ENCODE measurements at places on chromosomes 7 and 10.

DNA sequence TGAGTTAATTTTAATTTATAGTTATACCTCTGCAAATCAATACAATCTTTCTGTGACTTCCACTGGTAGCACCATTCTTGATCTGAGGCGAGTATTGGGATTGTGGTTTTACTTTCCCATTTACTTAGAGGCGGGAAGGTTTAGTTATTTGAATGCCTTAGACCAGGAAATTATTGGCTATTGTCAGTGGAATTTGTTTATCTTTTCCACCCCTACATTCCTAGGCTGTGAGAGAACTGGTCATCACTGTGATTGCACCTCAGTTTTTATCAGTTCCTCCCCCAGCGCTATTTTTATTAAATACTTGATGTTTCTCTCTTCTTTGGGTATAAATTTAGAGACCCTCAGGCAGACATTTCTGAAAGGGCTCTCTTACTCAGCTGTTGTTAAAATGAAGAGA is 29.9 kb downstream of the CDK14 start:
- no peak for DNase-seq

- DNase-seq: no peak
These were observed 22.6 kb downstream of the SGPL1 start for GRCh38 chr10:70838270-70838805.

GRCh38 chr7:6545398-6546126 is 5.7 kb downstream of the GRID2IP start:
- DNase-seq: no peak

GRCh38 chr10:15436696-15437095 is 65.6 kb upstream of the FAM171A1 start:
- DNase-seq: no peak

GRCh38 chr7:45147858-45148652 is 9.5 kb upstream of the RAMP3 start:
- DNase-seq: no peak

DNA sequence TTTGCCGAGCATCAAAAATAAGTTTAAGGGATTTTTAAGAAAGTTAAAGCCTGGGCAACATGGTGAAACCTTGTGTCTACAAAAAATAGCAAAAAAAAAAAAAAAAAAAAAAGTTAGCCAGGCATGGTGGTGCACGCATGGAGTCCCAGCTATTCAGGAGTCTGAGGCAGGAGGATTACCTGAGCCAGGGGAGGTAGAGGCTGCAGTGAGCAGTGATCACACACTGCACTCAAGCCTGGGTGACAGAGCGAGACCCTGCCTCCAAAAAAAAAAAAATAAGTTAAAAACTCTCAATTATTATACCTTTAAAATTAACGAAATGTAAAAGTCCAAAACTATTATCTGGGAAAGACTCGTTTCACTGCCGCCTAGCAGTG is 35.0 kb upstream of the DAGLB start:
- DNase-seq: no peak

DNA sequence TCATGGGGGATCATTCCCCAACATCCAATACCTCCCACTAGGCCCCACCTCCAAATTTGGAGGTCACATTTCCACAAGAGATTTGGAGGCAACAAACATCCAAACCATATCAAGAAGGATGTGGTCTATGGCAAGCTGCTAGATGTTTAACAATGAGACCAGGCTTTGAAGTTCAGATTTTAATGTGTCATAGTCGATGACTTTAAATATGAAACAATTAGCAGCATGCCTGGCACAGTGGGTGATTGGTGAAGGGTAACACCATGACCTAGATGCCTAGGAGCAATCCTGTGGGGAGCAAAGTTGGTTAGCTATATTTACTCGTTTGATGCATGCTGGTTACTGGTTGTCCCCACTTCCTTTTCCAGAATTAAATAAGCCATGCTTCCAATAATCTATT is 356.4 kb upstream of the VWC2 start:
- DNase-seq: no peak

- peak; percentile 24 for DNase-seq
These were observed 174.7 kb downstream of the HERPUD2 start for GRCh38 chr7:35519971-35520809.

DNA sequence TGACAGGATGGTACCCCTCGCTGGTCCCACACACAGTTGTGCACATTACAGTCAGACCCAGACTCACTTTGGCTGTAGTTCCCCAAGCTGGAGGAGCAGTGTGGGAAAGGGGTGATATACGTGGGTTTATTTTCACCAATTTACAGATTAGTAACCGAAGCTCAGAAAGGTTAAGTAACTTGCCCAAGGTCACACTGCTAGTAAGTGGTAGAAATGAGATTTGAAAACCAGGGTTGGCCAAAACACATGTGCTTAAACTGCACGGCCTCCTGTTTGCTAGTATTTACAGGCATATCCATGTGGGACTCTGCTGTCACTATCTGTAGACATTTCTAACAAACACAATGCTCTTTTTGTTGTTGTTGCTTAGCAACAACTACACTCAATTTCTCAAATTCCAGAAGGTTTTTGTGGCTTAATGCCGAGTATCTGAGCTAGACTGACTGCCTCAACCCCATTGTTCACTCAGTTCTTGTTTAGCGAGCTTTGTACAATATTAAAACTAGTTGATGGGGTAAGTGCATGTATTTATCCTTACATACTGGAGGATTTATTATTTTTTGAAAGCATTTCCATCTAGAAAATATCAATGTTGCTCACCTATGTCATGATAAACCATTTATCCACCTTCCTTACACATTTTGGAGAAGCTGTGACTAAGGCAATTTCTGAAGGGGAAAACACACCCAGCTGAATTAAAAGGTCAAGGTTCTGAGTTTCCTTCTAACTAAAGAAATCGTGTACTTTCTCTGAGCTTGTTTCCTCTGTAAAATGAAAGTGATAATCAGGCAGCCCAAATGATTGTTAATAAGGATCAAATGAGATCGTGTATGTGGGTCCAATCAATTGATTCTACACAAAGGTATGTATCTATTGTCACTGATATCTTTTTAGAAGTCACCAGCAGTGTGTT is 5.3 kb upstream of the TMEM139 start:
- no peak for DNase-seq

DNA sequence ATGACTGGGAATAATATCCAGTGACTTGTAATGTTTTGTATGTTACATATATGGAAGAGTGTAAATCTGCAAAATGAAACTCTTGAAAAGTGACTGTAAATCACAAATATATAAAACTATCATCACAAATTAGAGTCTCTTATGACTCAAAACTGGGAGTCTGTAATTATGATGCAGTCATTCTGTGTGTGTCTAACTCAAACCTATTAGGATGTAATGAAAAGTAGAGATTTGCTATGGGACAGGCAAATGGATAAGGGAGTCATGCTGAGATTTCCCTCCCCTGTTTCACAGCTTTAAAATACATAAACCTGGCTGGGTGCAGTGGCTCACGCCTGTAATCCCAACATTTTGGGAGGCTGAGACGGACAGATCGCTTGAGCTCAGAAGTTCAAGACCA is 8.6 kb upstream of the HKDC1 start:
- no peak for DNase-seq

DNA sequence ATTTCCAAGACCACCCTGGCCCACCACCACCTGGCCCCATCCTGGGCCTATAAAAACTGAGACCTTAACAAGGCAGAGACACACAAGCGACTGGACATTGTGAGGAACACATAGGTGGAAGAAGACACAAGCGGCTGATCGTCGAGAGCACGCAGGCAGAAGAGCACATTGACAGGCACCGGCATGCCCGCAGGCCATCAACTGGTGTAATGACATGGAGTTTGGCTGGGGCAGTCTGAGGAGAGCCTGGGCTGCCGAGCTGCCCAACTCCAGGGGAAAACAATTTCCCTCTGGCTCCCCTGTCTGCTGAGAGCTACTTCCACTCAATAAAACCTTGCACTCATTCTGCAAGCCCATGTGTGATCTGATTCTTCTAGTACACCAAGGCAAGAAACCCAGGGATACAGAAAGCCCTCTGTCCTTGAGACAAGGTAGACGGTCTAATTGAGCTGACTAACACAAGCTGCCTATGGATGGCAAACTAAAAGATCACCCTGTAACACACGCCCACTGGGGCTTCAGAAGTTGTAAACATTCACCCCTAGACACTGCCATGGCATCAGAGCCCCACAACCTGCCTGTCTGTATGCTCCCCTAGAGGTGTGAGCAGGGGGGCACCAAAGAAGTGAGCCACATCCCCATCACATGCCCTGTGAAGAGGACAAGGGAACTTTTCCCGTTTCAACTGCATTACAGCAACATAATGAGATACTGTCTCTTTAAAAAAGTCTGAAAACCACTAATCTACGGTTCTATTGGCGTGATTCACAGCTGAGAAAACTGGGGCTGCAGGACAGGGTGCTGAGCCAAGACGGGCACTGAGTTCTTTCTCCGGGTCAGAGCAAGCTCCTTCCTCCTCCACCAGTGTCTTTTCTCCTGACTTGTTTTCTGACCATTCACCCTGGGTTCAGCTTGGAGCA is 18.5 kb upstream of the TNS3 start:
- no peak for DNase-seq

GRCh38 chr10:117164592-117165537 is 26.8 kb upstream of the VAX1 start:
- DNase-seq: no peak

DNA sequence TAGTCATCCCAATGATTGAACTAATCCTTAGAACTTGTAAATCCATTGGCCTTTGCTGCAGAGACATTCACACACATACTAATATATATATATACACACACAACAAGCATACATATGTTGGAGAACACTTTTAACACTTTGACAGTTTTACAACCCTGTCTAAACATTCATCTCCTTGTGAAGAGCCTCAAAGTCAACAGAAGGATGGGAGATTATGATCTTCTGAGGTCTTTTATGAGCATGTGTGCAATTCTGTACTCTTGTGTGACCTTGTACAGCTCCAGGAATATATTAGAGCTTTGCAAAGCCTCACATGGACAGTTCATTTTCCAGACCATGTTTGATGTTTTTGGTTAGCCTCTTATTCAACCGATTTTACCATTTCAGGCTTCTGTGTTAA is 589.0 kb downstream of the NXPH1 start:
- DNase-seq: no peak

GRCh38 chr10:69502589-69502988 is 51.3 kb downstream of the TSPAN15 start:
- DNase-seq: no peak

- DNase-seq: no peak
These were observed 161.7 kb downstream of the TNS3 start for GRCh38 chr7:47420122-47420780.

DNA sequence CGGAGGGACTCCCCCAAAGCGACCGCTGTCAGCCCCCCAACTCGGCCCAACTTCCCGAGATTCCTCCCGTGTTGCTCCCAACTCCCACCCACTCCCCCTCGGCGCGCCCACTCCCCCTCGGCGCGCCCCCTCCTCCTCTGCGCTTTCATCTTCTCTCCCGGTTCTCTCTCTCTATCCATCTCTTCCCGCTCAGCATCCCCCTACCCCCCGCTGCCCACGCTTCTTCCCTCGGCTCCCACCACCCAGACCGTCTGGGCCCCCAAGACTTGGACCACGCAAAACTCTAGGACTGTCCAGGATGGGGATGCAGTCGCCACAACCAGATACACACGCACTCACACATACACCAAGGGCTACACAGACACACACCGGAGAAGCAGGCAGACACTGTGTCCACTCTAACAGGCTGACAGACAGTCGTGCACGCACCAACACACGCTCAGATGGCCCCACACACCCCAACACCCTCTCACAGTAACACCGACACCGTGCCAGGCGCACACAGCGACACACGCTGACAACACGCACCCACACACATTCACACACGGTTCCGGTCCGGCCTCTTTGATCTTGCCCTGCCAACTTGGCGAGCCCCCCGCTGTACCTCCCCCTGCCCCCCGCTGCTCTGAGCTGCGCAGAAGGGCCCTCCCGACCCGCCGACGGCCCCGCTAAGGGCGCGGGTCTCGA is 1.1 kb downstream of the GRID1 start:
- DNase-seq: no peak

DNA sequence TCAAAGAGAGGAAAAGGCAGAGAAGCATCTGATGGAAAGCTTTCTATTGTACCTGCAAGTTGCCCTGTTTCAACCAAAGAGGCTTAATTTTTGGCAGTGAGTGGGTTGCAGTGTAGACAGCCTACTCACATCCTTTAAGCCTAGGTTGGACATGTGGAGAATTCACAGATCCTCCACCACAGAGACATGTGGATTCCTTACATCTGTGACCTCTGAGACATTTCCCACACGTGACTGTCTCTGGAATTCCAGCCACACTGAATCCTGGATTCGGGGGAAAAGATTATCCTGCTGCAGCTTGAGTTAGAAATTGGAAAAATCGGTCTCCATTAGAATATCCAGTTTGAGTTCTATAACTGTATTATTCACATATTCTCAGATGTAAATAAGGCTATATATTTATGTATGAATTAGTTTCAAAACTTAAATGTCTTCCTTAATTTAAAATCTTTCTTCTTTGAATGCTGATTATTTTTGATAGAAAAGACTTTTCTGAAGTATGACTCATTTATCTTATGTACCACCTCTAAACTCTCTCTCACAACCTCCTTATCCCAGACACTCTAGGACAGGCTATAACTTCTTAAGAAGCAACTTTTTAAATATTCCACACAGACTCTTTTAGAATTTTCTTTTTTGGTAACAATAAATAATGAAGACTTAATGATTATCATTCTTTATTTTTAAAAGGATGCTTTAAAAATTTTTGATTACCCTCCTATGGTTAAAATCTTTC is 123.3 kb downstream of the TWIST1 start:
- no peak for DNase-seq

- DNase-seq: no peak
These were observed 74.1 kb upstream of the PRSS58 start for GRCh38 chr7:142331941-142332340.

GRCh38 chr10:119020627-119020946 is 8.9 kb upstream of the NANOS1 start:
- no peak for DNase-seq

- no peak for DNase-seq
These were observed 85.2 kb upstream of the CDC14C start for GRCh38 chr7:48839108-48839507.

GRCh38 chr10:69853064-69853463 is 51.4 kb downstream of the COL13A1 start:
- no peak for DNase-seq

GRCh38 chr10:90925079-90926029 is 4.5 kb upstream of the ANKRD1 start:
- no peak for DNase-seq

DNA sequence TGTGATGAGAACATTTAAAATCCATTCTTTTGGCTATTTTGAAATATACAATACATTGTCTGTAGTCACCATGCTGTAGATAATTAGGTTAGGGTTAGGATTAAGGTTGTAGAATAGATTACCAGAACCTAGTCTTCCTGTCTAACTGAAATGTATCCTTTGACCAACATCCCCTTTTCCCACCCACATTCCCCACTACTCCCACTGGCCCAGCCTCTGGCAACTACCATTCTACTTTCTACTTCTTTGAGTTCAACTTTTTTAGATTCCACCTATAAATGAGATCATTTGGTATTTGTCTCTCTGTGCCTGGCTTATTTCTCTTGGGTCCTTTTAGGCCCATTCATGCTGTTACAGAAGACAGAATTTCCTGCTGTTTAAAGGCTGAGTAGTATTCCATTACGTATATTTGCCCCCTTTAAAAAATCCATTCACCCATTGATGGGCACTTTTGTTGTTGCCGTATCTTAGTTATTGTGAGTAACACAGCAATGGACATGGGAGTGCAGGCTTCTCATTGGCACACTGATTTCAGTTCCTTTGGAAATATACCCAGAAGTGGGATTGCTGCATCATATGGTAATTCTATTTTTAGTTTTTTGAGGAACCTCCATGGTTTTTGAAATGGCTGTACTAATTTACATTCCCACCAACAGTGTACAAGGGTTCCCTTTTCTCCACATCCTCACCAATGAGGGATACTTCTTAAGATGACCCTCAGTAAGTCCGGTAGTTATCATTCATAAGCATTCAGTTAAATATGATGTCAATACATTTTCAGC is 104.0 kb downstream of the RALA start:
- no peak for DNase-seq

Data from NK-92 treated with Interleukin-12 subunit alpha and Interleukin-12 subunit beta, amount 100 ng/mL, for 24 hours (cell line).